ENCODE measurements at places on chromosomes 1 and 21.
A peak's percentile ranks its signal among the peaks of the same experiment; 100 is the strongest.

GRCh38 chr1:156412653-156413321, 43.8 kb downstream of the RHBG start:
- no peak for DNase-seq

GRCh38 chr21:41895643-41896493, 16.7 kb upstream of the PRDM15 start:
- no peak for DNase-seq

DNA sequence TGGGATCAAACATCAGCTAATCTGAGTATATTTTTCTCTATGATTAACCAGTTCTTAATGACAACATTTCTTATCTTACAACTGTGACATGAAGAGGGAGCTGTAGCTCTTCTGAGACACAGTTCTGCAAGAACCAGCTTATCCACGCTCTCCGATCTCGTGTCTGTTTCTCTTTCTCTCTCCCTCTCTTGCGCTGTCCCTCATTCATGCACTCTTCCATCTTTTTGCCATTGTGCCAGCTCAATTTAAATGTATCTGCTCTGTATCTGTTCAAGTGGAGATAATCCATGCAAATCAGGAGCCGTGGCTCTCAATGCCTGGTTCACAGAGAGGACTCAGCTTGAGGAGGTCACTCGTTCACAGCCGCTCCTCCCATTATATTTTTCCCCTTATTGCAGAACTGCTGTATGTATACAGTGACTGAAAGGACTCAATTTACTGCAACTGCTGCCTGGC, 494.7 kb upstream of the ADGRL2 start:
- DNase-seq: peak; percentile 61

GRCh38 chr21:14405962-14406361, 23.0 kb upstream of the HSPA13 start:
- no peak for DNase-seq

DNA sequence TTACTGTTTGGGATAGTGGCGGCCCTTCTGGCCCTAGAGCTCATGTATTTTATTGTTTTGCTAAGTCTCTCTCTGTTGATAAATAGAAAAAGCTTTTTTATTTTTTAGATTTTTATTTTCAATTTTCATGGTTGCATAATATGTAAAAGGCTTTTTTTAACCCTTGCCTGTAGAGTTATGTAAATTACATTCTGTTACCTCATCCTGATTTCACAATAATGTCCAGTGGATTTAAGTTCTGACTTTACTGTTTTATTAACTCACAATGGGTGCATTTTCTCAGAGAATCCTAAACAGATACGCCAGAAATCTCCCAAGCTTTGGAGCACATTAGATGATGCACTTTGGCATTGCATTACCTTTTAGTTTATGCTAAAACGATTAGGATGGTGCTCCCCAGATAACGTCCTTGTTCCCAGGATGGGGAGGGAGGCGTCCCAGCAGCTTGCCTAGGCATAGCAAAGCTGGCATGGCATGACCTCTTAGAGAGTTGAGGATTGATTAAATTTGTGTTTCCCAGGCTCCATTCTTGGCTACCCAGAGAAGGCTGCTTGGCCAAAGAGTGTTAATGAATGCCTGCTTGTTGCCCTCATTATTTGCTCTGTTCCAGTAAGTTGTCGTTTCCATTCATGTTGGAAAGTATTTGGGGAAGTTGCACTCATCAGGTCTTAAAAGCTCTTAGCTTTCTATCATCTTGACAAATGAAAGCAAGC, 17.1 kb downstream of the UTP25 start:
- no peak for DNase-seq

- DNase-seq: no peak
Observed at GRCh38 chr1:111320066-111320879, 29.6 kb downstream of the CHIA start.

DNA sequence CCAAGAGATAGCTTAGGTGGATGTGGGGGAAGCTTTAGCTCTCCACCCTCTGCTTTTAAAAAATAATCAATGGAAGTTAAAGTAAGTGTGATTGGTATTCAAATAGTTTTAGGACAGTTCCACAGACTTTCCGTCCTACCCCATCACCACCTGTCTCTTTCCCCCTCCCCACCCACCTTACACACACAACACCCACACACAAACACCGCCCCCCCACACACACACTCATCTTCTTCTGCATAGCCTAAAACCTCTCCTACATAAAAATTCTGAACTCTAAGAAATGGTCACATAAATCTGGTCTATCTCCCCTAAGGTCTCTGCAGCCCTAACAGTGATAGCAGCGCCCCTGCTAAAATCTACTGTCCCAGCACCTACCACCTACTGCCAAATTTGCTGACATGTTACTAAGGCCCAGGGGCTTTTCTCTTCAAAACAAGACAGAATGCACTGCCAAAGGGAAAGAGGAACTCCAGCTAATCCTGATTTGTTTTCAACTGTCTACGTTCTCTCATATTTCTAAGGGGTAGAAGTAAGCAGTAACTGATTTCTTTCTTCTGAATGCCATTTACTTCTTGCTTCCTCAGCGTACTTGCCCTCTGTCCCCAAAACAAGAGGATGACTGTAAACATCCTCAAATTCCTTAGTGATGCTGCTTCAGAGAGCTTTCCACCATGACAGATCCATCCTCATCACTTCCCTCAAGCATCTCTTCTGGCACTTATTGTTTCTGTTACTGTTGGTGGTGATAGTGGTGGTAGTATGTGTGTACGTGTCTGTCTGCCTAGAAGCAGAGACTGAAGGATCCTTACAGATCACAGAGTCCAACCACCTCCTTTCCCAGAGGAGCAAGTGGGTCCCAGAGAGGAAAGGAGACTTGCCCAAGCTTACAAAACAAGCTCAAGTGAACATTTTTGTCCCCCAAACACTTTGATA, 56.8 kb downstream of the LUZP1 start:
- DNase-seq: no peak

DNA sequence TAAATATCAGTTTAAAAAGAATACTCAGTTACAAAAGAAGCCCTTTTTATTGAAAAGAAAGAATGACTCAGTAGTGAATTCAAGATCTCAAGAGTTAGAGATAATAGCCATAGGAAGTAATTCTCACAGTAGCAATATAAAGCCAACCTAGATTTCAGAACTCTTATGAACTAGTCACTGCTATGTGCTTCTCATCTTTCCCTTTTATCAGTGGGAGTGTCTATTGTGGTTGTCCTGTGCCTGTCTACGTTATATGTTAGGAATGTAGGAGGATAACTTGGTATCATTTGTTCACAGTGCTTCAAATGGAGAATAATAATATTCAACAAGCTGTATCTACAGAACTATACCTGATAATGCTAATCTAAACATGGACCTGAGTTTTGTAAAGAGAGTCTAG, 73.1 kb upstream of the RGS21 start:
- no peak for DNase-seq

GRCh38 chr1:175274368-175274767, 81.8 kb upstream of the KIAA0040 start:
- no peak for DNase-seq

DNA sequence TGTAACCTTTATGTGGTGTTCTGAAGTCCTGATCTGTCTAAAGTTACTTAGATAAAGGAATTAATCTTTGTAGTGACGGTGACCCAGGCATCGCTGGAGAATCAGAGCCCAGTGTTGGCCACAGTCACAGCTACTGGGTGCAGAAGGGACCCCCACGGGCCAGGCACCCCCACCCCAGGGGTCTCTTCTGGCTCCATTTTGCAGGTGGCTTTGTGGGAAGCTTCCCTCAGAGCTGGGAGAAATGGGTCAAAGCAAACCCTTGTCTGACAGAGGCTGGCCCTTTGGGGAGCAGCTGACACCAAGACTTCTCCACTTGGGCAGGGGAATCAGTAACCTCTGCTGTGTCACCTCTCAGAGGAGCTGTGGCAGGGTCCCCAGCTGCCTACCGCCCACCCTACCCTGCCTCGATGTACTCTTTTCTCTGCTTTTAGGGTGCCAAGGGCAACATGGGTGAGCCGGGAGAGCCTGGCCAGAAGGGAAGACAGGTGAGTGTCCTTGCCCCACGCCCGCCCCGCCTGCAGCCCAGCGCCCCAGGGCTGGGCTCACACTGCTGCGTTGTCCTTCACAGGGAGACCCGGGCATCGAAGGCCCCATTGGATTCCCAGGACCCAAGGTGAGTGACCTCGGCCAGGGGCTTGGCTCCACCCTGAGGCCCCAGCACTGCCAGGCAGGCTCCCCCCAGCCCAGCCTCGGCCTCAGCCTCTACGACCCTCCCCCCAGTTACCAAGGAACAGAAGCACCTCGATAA, 17.7 kb downstream of the COL6A2 start:
- no peak for DNase-seq

- DNase-seq: no peak
Observed at GRCh38 chr1:212254853-212255363, 30.3 kb upstream of the PPP2R5A start.

DNA sequence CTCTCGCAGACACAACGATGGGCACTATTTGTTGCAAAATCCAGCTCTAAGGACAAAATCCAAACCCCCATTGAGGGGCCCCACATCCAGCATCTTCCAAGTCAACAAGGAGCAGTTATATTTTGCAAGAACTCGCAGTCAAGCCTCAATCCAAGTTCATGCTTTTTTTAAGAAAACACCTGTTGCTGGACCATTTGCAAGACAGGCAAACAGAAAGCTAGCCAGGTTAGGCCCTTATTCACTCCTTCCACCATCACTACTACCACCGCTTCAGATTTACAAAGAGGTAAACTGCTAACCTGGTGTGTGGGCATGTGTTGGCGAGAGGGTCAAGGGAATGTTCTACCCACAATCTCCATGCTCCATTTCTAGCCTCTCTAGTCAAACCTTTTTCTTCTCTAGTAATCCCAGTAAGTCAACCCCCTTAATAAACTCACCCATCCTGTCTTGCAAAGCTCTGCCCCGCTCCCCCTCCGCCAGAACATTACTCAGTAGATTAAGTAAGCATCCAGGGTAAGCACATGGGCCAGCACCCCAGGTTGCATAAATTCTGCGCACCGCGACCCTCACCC, 703 bp downstream of the ERI3 start:
- DNase-seq: peak; percentile 9

DNA sequence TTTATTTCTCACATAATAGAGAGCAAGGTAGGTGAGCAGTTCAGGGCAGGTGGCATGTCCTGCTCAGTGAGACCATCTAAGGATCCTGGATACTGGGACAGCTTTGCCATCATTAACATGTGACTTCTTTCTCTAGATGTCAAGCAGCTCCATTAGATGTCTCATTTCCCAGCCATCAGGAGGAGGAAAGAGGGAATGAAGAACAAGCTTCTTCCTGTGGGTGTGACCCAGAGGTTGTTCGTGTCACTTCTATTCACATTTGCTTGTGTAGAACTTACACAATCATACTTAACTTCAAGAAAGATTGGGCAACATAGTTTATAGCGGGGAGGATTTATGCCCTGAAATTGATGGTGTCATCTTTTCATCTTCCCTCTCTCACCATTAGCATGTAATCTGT, 169.2 kb upstream of the B3GALT2 start:
- no peak for DNase-seq

DNA sequence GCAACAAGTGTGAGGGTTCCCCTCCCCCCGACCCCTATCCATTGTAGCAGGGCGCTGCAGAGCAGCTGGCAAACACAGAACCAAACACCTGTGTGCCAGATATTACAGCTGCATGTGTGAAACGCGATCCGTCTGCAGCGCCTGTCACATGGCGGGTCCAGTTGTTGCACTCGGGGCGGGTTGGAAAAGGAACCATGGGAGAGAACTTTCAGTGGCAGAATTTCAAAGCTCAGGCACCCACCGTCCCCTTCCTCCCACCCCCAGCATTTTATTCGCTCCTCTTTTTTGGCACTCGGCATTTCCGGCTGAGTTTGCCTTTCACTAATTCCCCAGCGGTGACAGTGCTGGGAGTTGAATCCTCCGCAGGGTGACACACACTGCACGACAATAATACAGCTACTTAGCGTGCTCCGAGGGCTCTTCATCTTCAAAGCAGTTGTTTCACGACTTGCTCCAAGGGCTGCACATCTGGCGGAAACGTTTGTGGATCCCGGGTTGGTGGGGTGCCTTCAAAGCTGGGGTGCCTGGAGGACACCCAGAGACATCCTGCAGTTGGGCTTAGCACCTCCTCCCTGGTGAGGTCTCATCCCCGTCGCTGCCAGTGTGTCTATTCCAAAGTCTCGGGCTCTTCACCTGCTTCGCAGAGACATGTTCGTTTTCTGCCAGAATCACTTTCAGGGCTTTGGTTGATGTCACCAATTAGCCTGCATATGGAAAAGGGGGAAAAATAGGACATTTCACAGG, 180.7 kb downstream of the ZBTB18 start:
- DNase-seq: peak; percentile 52

DNA sequence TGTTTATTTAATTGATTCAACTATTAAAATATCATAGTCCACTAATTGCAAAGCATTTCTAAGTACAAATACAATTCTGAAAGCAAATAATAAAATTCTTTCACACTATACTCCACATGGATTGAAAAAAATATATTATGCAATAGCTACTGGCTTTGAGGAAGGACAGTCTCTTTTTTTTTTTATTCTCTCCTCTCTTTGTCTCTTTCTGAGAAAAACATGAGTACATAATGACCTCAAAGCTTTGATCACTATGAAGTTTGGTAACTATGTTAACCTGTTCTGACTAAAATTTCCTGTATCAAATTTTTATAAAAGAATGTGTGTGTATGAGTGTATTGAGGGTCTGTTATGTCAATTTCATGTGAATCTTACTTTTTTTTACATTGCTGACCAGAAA, 96.2 kb downstream of the RGS2 start:
- DNase-seq: no peak

DNA sequence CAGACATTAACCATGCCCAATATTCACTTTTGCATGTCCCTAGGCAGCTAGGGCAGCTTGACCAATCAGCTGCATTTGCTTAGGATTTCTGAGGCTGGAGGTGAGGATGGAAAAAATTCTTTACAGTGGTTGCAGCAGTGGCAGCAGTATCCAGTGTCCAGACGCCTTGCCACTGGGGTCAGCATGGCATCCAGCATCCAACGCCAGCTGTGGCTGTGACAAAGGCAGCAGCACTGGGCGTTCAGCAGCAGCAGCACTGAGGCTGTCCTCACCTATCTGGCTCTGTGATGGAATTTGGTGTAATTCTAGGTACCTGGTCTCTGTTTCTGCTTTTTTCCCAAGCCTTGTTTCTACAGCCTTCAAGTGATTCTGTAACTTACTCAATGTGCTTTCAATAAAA, 15.5 kb downstream of the RHBDL2 start:
- no peak for DNase-seq

DNA sequence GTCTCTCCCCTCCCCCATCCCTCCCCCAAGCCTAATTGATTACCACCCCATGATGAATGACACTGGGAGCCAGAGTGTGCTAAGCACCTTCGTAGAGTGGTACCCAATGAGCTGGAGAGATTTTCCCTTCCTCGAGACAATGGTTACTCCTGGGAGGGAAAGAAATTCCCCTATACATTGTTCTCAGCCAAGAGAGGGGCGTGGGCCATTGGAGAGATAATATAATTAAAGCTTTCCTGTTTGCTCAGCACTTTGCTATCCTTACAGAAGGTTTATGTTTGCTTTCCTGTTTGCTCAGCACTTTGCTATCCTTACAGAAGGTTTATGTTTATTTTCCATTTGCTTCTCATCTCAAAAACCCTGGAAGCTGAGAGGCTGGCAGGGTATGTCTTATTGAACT, 126.1 kb upstream of the KLHDC7A start:
- no peak for DNase-seq

DNA sequence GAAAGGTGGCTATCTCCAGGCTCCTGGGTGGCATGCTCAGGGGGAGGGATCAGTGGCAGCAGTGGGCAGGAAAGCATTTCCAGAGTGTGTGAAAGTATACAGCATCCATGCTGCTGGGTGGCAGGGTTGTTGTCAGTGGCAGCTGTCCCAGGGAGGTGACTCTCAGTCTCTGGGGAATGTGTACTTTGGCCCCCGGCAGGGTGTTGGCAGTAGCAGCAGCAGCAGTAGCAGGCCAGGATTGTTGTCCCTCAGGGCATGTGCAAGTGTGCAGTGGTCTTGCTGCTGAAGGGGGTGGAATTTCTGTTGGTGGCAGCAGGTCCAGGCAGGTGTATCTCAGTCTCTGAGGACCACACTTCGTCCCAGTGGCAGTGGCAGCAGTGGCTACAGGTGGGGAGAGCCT, 71.7 kb upstream of the GUCA2B start:
- DNase-seq: no peak
